ENCODE measurements at places on chromosomes 2 and 18.

DNA sequence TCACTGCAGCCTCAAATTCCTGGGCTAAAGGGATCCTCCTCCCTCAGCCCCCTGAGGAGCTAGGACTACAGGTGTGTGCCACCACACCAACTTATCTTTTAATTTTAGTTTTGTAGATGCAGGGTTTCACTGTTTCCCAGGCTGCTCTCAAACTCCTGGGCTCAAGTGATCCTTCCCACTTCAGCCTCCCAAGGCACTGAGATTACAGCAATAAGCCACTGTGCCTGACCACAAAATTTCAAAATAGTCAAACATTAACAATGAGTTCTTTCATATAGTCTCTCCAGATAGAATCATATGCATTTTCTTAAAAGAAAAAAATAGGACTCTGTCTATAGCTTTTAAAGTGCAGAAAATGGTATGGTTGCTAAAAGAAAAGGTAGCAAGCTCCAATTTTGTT, 24.9 kb upstream of the PID1 start:
- DNase-seq: no peak

- no peak for DNase-seq
These were observed 42.4 kb upstream of the GBX2 start for GRCh38 chr2:236210536-236210935.

DNA sequence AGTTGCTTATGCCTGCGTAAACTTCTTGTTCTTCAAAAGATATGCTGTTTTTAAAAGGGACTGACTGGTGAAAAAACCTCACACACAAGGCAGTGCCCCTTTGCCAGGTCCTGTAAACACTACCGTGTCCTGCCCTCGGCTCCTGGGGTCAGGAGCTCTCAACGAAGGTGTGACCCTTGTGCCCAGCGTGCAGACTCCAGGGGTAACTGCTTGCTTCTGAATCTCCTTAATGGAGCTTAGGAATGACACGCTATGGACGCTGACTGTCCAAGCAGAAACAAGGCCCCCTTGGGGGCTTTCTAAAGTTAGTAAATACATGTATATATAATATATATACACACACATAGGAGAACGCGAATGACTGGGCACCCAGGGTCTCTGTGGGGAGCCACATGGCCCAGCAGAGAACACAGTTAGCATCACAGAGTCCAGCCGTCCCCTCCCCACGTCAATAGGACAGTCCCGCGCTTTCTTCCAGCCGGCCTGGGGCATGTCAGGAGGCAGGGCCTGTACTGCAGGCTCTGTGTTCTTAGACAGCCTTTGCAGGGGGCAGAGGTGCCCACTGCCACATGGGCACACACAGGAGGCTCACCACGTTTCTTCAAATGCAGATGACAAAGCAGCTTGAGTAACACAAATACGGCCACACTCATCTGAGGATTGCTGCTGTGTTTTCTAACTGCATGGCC, 96.1 kb downstream of the HDAC4 start:
- DNase-seq: no peak

DNA sequence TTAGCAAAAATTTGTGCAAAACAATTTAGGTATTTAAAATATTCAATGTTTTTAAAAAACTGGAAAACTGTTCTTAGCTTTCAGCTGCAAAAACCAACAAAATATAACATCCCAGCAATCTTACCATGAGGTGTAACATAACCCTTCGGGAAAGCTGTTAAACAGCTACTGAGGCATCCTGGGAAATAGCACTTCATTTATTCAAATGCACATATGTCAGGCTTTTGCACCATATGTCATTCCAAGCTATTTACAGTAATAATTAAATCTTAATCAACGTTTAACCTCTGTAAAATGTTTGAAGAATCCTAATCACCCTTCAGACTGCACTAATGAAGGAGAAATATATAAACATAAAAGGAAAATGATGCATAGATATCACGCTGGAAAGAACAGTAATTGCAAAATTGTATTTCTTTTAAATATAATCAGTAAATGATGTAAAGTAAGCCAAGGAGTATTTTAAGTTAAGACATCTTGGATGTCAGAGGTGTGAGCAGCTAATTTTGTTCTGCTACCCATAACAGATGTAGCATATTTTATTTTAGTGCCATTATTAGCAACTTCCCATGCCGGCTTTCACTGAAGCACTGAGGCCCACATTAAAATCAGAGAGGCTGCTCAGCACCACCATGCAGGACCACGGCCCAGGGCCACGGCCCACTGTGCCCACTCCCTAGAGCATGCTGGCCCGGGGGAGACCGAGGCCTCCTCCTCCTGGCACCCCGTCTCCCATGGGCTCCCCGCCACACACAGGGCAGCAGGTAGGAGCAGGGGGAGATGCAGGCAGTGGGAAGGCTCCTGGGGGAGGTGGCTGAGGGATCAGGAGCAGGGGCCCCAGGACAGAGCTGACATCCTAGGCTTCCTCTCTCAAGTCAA, 30.9 kb downstream of the EMX1 start:
- DNase-seq: no peak

- DNase-seq: no peak
These were observed 26.6 kb downstream of the METTL8 start for GRCh38 chr2:171407030-171407675.

- DNase-seq: no peak
These were observed 1682.3 kb upstream of the PIK3C3 start for GRCh38 chr18:40272630-40273231.

DNA sequence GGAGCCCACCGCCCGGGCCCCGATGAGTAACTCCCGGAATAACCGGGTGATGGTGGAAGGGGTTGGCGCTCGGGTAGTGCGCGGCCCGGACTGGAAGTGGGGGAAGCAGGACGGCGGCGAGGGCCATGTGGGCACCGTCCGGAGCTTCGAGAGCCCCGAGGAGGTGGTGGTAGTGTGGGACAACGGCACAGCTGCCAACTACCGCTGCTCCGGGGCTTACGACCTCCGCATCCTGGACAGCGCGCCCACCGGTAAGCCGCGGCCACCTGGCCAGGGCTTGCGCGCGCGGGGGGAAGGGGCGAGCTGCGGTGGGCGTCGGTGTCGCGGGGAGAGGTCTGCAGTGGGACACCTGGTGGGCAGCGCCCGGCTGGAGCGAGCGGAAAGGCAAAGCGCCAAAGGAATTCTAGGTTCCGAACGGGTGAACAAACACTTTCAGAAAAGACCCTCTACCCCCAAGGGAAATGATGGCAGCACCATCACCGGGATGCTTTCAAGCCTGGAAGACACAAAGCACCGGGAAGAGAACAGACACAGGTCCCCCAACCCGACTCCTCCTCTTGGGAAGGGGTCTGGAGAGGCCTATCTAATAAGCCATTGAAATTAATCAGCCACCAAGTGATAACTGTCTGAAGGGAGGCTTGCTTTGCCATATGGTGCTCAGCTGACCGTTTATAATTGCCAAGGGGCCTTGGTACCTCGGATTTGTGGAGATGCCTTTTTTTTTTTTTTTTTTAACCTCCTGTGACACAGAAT, 1.1 kb downstream of the MIB1 start:
- DNase-seq: peak; percentile 9

GRCh38 chr2:162520959-162521358, 177.0 kb downstream of the GCA start:
- DNase-seq: no peak

GRCh38 chr18:23857756-23858155, 156.8 kb upstream of the TTC39C start:
- DNase-seq: no peak

DNA sequence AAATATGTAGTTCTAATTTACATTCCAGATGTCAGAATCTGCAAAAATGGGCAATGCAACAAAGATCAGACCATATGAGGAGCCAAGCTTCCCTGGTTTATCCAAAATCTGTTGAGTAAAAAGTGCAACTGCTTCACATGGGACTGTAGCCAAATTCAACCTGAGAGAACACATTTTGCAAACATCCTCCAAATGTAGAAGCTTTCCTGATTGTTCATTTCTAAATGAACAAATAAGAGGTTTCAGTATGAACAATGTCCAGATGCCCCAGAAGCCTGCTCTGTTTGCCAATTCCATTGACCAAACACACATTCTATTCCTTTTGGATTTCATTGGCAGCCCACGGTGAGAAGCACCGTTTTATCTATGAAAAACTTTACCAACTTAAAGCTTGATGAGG, 117.9 kb upstream of the OSR1 start:
- DNase-seq: no peak

DNA sequence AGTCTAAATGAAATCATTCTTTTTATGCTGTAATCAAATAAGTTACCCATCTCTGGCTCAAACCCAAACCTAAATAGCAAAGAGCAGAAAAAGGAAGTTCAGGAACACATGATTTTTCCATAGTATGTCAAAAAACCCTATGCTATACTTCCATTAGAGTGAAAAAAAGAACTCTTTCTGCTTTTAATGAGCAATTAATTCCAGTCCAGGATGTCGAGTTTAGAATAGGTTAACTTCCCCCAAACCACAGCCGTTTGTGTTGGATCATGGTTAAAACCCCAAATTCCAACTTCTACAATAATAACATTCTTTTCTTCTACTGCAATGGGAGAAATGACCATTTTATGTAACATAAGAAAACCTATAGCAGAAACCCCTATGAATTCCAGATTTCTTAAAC, 171.1 kb upstream of the NRP2 start:
- DNase-seq: peak; percentile 9

GRCh38 chr2:64018701-64019082, 536 bp downstream of the VPS54 start:
- DNase-seq: peak; percentile 62

DNA sequence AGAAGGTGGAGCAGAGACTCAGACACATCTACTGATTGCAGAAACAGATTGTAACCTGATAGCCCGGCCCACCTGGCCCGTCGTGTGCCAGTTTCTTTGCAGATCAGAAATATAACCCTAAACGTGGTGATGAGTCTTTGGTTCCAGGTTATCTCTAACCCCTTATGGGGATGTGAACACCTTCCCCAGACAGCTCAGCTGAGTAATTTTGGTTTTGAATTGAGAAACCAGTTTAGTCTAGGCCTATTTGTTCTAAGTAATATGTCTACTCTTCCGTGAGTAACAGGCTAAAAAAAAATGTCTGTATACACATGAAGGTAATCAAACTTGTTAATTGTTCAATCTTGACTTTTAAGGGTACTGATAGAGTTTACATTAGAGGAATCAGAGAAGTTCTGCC, 35.7 kb downstream of the RASGRP3 start:
- DNase-seq: no peak

- no peak for DNase-seq
These were observed 59.9 kb upstream of the POU3F3 start for GRCh38 chr2:104793966-104794365.

DNA sequence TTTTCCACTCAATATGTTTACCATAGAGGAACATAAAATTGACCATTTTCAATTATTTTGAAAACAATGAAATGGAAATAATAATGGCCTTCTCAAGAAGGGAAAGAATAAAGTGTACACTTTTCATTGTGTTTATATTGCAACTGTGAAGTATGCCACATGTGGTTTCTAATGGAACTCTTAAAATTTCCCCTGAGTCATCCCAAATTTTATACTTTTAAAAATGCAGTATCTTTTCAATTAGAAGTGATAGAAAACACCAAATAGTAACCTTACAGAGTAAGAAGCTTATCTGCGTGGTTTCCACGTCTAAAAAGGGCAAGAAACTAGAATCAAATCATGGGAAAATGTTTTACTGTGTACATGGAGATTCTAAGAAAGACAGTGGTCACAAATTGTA, 70.0 kb downstream of the SCG2 start:
- peak; percentile 33 for DNase-seq

DNA sequence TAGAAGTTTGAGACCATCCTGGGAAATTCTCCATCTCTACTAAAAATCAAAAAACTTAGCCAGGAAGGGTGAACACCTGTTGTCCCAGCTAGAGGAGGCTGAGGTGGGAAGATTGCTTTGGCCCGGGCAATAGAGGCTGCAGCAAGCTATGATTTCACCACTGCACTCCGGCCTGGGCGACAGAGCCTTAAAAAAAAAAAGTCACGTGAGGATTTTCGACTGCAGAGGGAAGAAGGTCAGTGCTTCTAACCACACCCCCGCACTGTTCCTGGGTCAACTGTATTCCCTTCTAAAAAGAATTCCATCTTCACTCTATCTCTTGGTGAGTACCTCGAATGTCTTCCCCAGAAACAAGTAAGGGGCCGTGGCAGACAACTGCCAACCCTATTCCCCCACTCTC, 31.3 kb downstream of the ADAM17 start:
- no peak for DNase-seq

DNA sequence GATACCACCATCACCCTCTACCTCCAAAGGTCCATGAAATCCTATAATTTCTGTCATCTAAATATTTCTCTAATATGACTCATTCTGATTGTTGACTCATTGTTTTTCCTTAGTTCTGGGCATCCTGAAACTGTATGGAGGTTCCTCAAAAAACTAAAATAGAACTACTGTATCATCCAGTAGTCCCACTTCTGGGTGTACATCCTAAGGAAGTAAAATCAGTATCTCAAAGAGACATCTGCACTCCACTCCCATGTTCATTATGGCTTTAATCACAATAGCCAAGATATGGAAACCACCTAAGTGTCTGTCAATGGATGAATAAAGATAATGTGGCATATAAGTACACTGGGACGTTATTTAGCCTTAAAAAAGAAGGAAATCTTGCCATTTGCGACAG, 125.8 kb upstream of the MYO3B start:
- DNase-seq: peak; percentile 10

DNA sequence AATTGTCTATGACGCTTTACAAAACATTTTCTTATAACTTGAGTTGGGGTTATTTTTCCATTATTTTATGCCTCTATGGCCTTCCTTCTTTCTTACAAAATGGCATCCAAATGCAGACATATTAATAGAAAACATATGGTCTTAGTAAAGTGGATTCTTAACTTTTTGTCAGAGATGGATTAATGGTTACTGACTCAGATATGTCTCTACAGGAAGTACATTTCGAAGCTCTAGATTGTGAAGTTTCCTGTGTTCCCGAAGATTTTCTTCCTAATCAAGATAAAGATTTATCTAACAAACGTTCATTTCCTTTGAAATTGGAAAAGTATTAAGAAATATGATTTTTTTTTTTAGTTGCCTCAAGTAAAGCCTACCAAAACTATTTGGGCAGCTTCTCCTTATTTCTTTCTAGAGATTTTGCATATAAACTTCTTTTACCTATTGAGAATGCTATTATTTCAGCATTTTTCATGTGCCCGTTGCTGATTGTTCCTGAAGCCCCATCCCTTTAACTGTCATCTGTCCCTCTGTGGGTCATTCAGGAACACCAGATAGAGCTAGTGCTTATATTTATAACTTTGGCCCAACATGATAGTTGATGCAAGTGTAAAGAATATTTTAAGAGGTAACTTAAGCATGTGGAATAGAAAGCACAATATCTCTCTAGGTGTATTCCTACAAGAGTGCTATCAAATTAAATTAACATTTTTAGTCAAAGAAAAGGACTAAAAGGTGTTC, 498.0 kb downstream of the CCDC85A start:
- DNase-seq: peak; percentile 41

- no peak for DNase-seq
These were observed 28.0 kb downstream of the RBBP8 start for GRCh38 chr18:22961156-22961555.

- no peak for DNase-seq
These were observed 27.9 kb downstream of the FABP1 start for GRCh38 chr2:88099798-88100488.

Measured in GM03348 (cell line).